Stimulated activated CD4-positive, alpha-beta T cell treated with anti-CD3 and anti-CD28 coated beads, Interleukin-1b, Interleukin-23, amount 100 ng/mL, for 48 hours (primary cell): ENCODE measurements at places on chromosomes 2 and 18.

- DNase-seq: no peak
Measured at GRCh38 chr2:96167407-96168013, 22.3 kb upstream of the DUSP2 start.

DNA sequence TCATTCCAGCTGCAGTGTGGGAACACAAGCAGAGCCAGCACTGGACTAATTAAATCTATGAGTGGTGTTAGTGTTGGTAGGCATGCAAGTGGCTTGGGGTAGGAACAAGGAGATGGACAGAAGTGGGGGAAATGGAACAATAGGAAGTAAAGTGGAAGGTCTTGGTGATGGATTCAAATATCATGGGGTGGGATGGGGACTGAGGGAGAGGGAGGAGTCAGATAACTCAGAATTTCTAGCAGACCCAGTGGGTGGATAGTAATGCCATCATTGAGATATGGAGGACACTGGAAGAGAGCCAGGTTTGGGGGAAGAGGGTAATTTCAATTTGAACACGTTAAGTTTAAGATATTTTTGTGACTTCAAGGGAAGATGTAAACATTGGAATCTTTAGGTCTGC is 2.9 kb upstream of the LNPK start:
- DNase-seq: no peak

DNA sequence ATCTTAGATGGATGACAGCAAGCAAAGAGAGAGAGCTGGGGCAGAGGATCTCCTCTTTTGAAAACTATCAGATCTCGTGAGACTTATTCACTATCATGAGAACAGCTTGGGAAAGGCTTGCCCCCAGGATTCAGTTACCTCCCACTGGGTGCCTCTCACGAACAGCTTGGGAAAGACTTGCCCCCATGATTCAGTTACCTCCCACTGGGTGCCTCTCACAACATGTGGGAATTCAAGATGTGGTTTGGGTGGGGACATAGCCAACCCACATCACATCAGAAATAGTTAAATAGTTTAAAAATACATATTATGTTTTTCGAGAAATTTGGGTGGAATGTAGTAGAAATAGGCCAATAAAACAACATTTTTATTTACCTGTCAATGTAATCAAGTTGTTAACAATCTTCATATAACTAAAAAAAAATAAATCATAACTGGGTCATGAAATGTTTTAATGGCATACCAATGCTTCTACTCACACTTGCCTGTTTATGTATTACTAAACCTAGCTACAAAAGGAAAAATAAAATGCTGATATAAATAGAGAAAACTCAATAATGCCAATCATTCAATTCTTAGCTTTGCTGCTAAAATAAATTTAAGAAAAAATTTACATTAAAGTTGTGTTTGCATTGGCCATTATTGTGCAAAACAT is 608.9 kb downstream of the SUCLG1 start:
- no peak for DNase-seq

- no peak for DNase-seq
Measured at GRCh38 chr2:134372611-134373131, 118.8 kb downstream of the MGAT5 start.

DNA sequence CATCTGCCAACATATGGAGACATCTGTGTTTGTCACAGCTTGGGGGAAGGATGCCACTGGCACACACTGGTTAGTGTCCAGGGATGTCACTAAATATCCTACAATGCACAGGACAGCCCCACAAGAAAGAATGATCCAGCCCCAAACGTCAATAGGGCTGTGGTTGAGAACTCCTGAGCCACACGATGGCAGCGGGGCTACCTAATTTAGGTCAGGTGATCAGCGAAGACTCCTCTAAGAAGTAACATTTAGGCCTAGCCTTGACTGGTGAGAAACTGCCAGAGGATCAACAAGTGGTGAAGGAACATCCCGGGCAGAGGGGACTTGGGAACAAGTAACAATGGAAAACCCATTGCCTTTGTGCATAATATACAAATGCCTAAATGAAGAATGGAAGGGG is 5.0 kb upstream of the TGIF1 start:
- DNase-seq: no peak

GRCh38 chr18:73119574-73119973 is 251.8 kb upstream of the NETO1 start:
- no peak for DNase-seq

- DNase-seq: no peak
Measured at GRCh38 chr2:13046557-13047165, 329.9 kb downstream of the TRIB2 start.

- peak; percentile 8 for DNase-seq
Measured at GRCh38 chr2:215796140-215796855, 217.1 kb downstream of the MREG start.

DNA sequence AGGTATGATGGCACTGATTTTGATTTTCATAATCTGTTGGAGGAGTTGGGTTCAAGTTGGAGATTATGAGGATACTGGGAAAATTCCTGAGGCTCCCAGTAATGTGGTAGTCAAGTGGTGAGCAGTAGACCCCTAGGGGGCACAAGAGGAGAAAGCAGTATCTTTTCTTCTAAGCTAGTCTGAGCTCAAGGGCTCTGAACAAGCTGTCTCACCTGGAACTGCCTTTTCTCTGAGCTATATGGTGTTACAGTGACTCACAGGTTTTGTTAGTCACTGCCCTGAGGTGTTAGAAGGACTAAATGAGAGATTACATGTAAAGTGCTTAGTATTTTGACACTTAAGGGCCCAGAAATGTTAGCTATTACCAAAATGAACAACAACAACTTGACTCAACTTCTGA is 42.2 kb downstream of the CD302 start:
- peak; percentile 9 for DNase-seq

GRCh38 chr2:62663411-62663810 is 42.1 kb upstream of the EHBP1 start:
- DNase-seq: no peak

GRCh38 chr2:223779877-223780276 is 57.5 kb downstream of the AP1S3 start:
- peak; percentile 50 for DNase-seq

DNA sequence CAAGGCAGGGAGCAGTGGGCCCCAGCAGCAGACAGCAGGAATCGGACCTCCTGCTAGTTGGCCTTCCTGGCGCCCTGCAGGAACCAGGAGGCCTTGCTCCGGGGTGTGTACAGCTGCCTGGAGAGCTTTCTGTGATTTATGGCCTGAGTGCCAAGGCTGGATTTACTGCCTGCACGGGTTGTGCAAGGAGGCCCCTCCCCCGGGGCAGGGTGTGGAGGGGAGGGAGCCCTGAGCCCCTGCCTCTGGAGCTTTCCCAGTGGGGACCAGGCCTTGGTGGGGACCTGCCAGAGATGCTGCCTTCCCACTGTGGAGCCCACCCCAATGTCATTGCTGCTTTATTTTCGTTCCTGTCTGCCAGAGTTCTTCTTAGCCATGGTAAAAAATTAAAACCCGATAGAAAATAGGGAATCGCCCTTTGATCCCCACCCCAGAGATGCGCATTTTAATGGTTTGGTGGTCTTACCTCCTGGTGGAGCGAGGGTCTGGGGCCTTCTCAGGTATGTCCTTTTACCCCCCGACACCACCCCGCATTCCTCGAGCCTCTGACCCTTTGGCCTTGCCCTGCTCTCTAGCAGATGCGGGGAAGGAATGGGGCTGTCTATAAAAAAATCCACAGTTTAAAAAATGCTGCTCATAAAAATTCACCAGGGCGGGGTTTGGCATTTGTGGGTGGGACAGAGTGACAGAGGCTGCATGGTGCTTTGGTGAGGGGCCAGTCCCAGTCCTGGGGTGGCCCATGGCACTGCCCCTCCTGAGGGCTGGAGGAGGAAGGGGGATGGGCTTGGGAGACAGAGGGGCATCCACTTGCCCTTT is 6.9 kb upstream of the RALB start:
- no peak for DNase-seq

GRCh38 chr2:176495826-176496225 is 226.6 kb downstream of the MTX2 start:
- no peak for DNase-seq

GRCh38 chr2:196966061-196966460 is 39.6 kb upstream of the PGAP1 start:
- DNase-seq: no peak

DNA sequence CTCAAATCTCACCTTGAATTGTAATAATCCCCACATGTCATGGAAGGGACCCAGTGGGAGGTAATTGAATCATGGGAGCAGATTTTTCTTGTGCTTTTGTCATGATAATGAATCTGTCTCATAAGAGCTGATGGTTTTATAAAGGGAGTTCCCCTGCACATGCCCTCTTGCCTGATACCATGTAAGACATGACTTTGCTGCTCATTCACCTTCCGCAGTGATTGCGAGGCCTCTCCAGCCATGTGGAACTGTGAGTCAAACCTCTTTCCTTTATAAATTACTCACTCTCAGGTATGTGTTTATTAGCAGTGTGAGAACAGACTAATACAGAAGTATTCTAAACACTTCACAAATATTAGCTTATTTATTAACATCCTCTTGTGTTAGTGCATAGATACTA is 516.7 kb downstream of the LRRTM4 start:
- DNase-seq: no peak

DNA sequence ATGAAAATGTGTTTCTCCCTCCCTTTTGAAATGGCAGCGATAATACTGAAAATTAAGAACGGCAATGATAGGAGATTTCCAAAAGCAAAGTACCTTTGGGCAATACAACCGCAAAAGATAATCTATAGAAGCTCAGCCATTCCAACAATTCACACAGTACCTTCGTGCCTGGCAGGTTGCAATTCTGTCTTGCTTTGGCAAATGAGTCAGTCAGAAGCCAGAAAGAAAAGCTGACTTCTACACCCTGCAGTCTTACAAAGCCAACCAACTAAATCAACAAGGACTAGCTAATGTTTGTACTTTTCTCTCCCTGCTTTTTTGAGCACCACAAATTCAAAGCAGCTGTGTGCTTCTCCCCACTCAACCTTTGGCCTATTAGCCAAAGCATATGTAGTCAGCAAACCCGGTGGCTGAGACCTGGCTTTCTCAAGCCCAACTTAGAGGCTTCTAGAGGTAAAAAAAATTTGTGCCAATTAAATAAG is 25.7 kb upstream of the ID2 start:
- DNase-seq: no peak

- DNase-seq: no peak
Measured at GRCh38 chr2:72949642-72950041, 32.3 kb downstream of the EMX1 start.

DNA sequence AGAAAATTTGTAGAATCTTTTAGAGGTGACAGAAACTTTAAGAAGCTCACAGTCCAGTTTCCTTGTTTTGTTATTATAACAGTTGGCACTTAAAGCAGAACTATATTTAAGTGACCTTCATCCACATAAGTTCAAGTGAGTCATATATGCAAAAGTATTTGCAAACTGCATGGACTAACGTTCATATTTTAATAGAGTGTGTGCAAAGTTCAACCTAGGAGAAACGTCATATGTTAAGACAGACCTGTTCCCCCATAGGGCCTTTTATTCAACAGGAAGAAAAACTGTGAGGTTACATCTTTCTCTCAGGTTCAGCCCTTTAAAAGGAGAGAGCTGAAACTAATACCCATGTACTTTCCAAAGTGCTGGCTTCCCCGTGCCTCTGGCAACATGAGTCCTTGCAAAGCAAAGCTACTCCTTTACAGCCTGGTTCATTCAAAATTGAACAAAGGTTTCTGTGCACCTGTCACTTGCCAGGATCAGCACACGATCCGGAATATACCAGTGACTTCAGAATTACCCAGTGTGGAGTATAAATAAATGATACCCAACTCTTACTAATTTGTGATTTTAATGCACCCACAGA is 280.0 kb upstream of the RAB12 start:
- no peak for DNase-seq

GRCh38 chr2:108193251-108193650 is 46.5 kb upstream of the SULT1C3 start:
- no peak for DNase-seq

DNA sequence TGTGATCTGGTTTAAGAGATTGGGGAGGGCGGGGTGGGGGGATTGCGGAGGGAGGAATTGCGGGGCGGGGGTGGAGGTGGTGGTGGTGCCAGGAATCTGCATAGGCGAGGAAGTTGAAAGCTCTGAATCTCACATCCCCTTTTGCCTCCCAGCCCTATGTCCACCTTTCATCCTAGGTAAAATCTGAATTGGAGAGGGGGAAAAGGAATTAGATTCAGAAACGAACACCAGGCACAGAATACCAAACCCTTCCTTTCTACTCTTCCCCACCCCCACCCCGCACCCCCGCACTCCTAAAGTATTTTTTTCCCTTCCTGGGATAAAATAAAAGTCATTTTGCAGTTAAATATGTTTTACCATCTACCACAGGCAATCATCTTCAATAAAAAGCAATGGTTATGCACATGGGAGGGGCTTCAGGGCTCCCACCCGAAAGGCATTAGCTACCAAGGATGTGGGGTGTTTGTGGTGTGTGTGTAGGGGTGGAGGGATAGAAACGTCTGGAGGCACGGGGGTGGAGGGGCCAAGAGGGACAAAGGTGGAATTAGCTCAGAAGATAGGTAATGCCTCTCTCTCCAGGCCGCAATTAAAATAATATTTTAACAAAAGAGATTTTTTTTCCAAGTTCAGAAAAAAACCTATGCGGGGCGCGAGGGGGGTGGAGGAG is 1.8 kb downstream of the IGFBP5 start:
- DNase-seq: no peak

GRCh38 chr2:23601301-23601965 is 216.5 kb downstream of the KLHL29 start:
- no peak for DNase-seq

GRCh38 chr2:207504513-207505170 is 25.1 kb upstream of the CREB1 start:
- DNase-seq: no peak

DNA sequence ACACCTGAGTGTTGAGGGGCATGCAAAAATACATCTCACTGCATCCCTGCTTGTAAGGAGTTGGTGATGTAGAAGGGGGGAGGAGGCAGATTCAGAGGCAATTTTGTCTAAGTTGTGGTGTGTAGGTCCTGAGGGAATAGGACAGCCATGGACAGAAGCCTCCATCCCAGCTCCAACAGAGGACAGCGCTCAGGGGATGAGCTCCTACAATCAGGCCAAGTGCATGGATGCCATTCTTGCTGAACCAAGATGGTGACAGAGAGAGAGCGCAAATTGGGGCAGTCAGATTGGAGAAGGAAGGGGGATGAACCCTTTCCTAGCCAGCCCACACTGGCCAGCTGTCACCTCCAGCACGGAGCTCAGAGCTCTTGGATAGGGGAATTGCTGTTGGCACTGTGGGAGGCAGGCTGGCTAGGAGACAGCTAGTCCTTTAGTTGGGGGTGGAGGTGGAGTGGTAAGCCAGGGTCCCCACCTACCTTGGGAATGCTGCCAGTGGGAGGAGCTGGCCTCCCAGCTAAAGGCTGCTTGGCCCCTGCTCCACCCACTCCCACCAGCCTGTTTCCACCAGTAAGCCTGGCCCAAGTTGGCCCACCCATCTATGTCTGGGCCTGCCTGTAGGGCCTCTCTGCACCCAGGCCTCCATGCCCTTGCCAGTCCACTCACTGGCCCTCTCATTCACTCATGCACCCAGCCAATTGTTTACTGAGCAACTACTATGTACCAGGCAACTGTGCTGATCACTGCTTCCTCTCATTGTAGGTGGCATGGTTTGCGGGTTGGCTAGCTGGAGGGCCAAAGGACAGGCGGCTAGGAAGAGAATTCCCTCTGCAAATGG is 2.5 kb upstream of the PER2 start:
- no peak for DNase-seq
